ENCODE measurements at places on chromosomes 2 and 18.

- DNase-seq: no peak
Observed at GRCh38 chr2:111225856-111226255, 105.1 kb downstream of the BCL2L11 start.

DNA sequence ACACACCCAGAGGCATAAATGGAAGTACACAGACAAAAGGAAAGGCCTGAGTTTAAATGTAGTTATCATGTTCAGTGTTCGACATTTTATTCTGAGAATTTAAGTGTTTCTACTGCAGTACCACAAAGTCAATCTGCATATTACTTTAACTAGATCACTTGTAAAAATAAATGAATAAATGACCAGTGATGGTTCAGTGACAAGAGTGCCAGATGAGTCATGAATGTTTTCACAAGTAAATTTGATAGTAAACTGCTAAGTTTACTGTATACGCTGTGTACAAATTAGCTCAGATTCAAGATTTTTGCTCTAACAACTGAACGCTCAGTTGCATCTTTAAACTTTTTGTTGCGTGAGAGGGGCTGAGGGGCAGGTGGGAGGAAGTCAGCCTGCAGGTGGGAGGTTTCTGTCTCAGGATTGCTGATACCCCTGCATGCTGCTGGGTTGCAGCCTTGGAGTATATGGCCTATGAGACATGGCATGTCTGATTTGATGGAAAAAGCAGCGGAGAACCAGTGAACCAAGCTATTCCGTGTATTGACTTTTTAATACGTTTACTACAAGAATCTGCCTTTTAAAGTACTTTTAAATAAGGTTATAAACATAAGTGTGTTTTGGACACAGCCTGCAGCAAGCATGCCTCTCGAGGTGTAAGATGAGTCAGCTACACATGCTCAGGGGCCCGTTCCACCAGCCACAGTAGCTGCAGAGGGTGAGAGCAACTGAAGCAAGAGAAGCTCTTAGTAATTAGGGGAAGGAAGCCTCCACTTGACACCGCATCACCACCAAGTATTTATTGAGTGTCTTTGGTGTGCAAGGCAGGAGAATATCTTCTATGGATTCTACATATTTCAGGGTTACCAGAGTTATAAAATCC, 245.1 kb downstream of the NEDD4L start:
- DNase-seq: peak; percentile 39

DNA sequence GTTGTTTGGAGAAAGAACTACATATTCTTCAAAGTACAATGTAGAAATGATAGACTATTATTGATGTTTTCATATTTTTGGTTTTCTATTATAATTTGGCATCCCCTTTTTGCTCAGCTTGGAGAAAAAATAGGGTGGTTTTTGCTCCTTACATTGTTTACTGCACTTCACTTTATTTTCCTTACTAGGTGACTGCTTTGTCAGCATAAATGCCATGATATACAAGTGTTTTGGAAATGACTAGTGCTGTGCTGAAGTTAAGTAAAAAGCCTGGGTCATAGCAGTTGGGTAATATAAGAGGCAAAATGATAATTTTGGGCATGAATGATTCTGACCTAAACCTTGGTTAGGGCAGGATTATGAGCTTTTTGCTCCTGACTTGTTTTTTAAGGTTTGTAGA, 250.9 kb downstream of the KCNS3 start:
- DNase-seq: no peak

DNA sequence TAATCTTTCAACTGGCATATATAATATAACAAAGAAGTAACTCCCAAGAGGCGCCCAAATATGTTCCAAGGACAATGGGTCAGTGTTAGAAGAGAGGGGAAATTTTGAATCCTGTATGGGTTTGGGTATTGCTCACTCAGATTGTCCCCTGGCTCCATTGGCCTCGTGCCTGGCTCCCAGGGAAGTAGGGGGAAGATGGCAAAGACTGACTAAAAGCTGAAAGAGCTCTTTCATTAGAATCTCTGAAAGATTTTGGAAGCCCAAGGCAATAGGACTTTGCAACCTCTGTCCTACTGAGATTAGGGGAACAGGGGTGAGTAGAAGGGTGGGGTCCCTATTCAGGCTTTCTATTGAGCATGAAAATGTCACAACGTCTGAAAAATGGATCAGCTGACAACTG, 1272.8 kb upstream of the ZEB2 start:
- DNase-seq: no peak

- no peak for DNase-seq
Observed at GRCh38 chr2:171346723-171347557, 86.8 kb downstream of the METTL8 start.

- no peak for DNase-seq
Observed at GRCh38 chr2:40844353-40845277, 392.7 kb upstream of the SLC8A1 start.

DNA sequence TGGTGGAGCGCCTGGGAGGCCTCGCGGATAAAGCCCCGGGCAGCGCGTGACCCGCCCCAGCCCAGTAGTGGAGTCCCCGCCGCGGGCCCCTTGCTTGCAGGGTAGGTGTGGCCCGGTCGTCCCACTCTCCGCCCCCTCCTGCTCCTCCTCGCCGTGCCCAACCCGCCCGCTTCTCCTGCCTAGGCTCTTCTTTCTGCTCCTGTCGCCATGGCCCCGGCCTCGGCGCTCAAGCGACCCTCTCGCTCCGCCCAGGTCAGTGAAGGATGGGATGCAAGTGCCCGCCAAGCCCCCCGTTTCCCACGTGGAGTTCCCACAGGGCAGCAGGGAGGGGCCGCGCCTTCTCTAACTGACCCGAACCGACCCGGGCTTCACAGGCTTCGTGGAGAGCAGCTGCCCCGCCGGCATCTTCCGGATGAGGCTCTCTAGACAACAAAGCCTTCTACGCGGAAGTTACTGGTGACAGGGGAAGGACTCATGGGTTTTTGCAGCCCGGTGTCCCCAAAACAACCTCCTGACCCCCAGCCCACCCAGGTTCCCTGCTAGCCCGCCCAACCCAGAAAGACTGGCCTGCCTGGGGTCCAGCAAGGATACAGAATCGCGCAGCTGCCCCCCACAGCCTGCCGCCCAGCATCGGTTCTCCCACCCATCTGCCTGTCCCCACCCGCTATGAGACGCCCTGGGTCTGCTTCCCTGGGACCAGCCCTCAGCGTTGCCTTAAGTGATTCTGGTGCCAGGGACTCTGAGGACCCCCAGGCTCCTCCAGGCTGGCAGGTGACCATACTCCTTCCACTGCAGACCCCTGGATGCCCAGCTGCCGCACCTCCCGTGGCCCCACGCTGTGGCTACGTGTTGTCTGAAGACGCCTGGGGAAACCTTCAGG, 32.8 kb downstream of the TTC32 start:
- peak; percentile 60 for DNase-seq

DNA sequence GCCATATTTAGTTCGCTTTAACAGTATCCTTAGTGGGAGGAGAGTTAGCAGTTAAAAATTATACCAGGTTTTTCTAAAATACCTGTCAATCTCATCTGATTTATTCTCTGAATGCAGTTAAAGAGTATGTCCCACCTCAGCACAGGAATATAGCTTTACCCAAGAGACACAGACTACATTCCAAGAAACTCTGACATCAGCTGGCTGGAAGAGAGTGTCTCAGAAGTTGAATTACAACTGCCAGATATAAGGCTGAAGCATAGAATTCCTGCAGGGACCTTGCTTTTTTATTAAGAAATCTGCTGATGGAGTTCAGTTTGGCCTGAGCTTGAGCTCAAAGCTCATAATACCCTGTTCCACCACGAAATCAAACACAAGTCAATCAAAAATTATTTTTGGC, 25.4 kb upstream of the CNTNAP5 start:
- DNase-seq: no peak

DNA sequence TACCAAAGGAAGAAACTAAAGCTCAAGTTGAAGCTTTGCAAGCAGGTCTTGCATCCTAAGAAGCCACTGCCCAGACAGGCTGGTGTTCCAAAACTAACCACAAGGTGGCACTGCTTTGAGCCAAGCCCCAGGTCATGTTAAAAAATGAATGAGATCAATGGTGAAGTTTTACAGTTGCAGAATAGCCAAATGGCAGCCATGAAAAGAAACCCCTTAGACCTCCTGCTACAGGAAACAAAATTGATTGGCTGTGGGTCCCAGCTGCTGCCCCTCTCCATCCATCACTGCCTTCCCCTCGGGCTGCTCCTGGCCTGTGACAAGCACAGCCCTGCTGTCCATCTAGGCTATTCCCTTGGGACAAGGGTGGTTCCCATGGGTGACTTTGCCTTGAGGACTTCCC, 20.7 kb upstream of the MREG start:
- peak; percentile 32 for DNase-seq

DNA sequence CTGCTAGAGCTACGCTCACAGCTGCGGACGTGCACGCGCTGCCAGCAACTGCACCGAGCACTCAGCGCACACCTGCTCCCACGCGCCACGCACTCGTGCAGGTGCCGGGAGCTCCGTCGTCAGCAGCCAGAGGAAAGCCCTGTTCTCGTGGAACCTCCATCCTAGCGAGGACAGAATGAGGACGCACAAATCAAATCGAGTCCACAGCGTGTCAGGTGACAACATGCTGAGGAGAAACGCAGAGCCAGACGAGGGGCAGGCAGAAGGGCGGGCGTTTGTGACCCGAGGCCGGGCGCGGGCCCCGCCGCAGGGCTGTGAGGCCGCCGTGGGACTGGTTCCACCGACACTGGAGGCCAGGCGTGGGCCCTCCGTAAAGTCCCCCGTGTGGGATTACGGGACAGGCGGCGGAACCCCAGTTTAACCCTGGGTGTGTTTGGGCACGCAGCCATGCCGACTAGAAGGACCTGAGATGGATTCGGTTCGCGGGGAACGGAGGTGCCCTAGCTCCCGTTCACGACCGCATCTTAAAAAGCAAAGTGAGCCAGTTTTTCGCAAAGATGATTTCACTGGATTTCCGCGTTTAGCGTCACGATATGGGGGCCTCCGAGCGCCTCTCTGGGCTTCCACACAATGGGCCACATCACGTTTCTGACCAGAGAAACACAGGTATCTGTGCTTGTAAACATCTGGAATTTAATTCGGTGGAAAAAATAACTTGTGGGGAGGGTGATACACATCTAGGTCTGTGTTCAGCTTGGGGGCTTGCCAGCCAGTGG, 26.9 kb upstream of the ALKAL2 start:
- DNase-seq: no peak

DNA sequence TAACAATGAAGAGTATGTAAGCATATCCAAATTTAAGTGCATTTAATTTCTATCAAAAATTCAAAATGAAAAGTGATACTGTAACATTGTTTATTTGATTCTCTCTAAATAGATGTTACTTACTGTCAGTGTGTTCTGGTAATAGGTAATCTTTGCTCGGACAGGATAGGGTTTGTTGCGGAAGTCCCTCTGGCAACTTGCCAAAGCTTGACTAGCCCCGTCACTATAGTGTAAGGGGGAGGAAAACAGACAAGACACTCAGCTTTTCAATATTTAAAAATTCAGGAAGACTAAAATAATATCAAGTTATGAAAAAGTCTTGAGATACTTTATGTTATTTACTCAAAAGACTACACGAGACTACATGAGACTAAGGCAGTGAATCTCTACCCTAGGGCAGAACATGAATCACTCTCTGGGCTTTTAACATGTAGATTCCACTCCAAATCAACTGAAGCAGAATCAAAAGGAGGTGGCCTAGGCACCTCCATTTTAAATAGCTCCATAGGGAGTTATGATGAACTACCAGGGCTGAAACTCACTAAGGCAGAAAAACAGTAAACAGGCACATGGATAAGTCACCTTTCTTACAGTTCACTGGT, 5.9 kb downstream of the LMAN1 start:
- DNase-seq: no peak

- DNase-seq: no peak
Observed at GRCh38 chr2:68371138-68371537, 6.1 kb downstream of the PLEK start.

DNA sequence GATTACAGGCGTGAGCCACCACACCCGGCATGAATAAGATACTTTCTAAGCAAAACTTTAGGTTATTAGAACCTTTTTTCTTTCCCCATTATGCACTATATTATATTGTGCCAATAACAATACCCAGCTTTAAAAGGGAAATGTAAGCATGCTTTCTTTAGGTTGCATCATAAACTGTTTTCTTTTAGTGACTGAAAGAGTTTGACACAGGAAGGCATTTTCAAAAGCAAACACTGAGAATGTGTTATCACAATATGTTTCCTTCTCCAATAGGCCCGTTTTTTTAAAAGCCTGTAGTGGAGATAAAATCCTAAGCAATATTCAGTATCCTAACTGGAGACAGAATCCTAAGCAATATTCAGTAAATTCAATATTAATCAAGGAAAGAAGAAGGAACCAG, 16.7 kb upstream of the EPB41L5 start:
- DNase-seq: no peak

DNA sequence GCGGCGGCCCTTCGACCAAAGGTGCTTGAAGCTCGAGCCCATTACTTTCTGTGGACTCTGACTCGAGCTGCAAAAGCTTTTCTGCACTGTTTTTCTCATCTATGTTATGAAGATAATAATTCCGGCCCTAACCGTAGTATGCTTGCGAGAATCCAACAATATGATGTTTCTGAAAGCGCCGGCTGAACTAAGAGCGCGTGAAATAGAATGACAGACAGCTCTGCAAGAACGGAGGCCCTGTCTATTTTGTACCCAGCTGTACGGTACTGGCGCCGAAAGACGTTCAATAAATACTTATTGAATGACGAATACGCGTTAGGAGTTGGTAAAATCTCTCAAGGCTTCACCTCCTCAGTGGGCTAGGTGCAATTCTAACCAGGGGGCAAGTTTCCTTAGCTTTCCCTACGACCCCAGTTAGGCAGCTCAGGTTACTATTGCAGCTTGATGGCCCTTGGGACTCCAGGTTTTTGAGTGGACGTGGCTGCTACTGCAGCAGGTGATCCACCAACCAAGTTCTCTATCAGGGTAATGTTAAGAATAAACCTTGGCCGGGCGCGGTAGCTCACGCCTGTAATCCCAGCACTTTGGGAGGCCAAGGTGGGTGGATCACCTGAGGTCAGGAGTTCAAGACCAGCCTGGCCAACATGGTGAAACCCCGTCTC, 570 bp downstream of the SCRN3 start:
- DNase-seq: no peak

GRCh38 chr2:37156071-37156856, 516 bp downstream of the EIF2AK2 start:
- no peak for DNase-seq

DNA sequence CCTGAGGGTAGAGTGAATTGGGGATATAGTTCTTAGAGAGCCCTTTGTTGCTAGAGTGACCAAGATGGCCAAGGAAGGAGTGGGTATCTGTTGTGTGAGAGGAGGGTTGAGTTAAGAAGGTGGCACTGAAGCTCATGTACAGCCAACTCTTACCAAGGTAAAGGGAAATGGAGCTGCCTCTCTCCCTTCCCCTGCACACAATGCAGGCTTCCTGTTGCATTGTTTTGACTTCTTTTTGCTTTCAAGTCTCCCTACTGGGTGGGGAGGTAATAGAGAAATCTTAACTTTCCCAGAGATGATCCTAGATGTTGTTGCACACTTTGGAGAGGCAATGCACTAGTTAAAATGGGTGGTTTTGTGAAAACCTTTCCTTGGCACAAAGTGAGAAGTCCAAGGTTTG, 23.8 kb downstream of the HOXD1 start:
- DNase-seq: no peak

- no peak for DNase-seq
Observed at GRCh38 chr2:28430788-28431418, 38.2 kb downstream of the FOSL2 start.

GRCh38 chr2:74571058-74571457, 16.5 kb downstream of the DOK1 start:
- no peak for DNase-seq

Measured in GM12891 (cell line).